ENCODE measurements at places on chromosomes 5 and 9. TPM values are rescaled to one million over a fixed set of nuclear protein-coding genes. Genes with fewer than 3 reads are reported as not detected.

DNA sequence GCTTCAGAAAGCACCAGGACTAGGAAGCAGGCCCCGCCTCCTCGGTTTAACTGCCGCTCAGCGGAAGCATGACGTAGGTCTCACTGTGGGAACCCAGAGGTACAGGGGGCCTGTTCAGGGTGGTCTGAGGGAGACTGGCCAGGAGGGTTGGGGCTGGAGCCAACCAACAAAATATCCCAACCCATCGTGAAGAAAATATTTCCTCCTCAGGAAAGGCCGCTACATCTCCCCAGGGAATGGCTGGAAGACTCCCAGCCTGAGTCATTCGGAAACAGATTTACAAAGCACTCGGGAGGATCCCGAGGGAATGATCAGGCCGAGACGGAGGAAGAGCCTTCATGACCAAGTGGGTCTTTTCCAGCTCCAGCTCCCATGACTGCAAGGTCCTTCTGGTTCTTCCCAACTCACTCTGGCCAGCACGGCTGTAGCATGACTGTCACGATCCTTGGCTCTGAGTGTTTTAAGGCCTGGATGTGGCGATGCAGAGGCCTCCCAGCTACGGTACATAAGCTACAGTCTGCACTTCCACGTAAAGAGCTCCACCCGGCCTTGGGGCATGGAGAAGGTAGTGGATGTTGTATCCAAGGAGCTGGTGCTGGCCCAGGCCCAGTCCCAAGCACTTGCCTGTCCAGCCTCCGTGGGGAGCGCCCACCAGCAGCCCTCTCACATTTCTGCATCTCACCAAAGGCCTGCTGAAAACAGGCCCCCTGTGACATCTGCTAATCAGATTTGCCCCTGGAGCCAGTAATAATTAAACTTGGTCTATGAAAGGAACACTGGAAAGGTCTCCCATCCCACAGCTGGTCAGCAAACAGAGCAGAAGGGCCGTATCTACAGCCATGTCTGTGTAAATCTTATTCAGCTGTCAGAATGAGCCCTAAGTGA, 100.6 kb downstream of the LHFPL2 start:
- no peak overlapping the region for H3K4me3 ChIP-seq
- peak; percentile 80 for DNase-seq
- H3K4me1 ChIP-seq = peaks cover 21% of the 10 kb centered on the region
- no peaks in the 10 kb centered on the region for H3K27me3 ChIP-seq

DNA sequence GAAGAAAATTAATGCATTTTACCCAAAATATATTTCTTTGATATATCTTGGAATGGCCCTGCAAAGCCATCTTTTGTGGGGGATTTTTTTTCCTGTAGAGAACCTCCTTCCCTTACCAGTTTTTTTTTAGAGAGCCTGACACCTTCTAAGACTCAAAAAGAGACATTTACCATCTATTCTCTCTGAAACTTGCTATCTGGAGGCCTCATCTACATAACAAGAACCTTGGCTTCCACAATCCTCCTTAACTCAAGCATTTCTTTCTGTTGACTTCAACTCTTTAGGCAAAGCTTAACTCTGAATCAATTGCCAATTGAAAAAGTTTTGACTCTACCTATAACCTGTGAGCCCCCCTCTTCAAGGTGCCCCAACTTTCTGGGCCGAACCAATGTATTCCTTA, 6.2 kb downstream of the SLC45A2 start:
- DNase-seq = no peak
- no peak overlapping the region for H3K27ac ChIP-seq
- peaks cover 10% of the 10 kb centered on the region for H3K4me1 ChIP-seq
- no peaks in the 10 kb centered on the region for H3K27me3 ChIP-seq

GRCh38 chr5:138636398-138636944, 61.3 kb upstream of the HSPA9 start:
- H3K36me3 ChIP-seq = no peaks in the 10 kb centered on the region
- peaks cover 5% of the 10 kb centered on the region for H3K4me1 ChIP-seq
- no peak overlapping the region for H3K4me3 ChIP-seq
- no peaks in the 10 kb centered on the region for H3K27me3 ChIP-seq
- no peak overlapping the region for H3K27ac ChIP-seq

DNA sequence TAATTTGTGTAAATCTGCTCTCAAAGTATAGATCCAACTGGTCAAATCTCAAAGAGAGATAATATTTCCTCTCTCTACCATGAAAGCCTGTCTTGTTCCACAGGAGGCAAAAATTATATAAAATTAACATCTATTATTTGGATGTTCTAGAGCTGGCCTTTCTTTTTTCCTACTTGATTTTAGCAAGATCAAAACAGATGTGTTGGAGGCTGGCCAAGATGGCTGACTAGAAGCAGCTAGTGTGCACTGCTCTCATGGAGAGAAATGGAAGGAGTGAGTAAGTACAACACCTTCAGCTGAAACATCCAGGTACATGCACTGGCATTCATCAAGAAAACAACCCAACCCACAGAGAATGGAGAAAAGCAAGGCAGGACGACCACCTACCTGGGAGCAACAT, 298.6 kb upstream of the SLC24A2 start:
- H3K27ac ChIP-seq = no peak overlapping the region
- no peak for DNase-seq
- H3K36me3 ChIP-seq = no peaks in the 10 kb centered on the region
- H3K4me1 ChIP-seq = no peaks in the 10 kb centered on the region
- no peaks in the 10 kb centered on the region for H3K27me3 ChIP-seq
- no peak overlapping the region for H3K4me3 ChIP-seq

FOXD4 gene
- total RNA-seq = 0.13 TPM

RASEF gene
- total RNA-seq = 1.3 TPM

ARHGEF39 gene
- total RNA-seq = 0.69 TPM

ZNF366 gene
- total RNA-seq = 1.6 TPM

ALDOB gene
- 14.7 TPM for total RNA-seq

Measured in ovary (tissue), 10 donors.